ENCODE measurements at places on chromosomes 1 and 21. TPM values are rescaled to one million over a fixed set of nuclear protein-coding genes. Genes with fewer than 3 reads are reported as not detected.

DNA sequence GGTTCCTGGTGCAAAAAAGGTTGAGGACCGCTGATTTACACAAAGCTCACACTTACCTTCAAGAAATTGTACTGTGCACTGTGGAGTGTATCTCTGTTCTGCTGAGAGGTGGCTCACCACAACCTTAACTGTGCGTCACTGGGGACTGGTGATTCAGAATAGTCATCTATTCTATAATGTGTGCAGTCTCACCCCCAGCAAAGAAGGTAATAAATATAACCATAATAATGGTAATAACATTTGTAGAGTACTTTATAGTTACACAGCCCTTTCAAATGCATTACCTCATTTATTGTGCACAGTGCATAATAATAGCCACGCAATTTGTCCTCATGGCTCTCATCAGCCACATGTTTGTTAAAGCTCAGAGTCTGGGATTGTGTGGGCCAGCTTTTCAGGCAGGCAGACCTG lies 59.4 kb upstream of the DUSP10 start:
- no peak for DNase-seq

RCC2 gene
- 14.5 TPM for total RNA-seq

- DNase-seq, result no peak
Measured at GRCh38 chr1:33182401-33182841, 578 bp upstream of the TRIM62 start.

NTRK1 gene
- total RNA-seq, result 1.4 TPM

DNA sequence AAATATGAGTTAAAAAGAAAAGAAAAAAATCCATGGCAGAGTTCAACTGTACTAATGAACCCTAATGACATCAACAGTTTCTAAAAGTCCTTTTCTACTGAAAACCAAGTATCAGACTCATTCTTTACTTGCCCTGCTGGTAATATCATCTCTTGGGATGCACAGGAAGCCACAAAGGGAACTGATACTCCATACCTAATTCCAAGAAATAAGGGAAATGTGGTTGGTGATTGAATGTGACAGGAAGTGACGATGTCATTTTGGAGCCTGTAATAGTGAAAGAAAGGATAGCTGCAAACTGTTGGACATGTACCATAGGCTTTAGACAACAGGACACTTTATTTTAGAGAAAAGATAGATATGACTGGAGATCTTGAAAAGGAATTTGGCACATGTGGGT lies 98.7 kb upstream of the VAV3 start:
- no peak for DNase-seq

- no peak for DNase-seq
Measured at GRCh38 chr1:53878492-53879105, 11.0 kb downstream of the YIPF1 start.

GRCh38 chr1:115036814-115037507 lies 7.3 kb downstream of the TSHB start:
- no peak for DNase-seq

GRCh38 chr1:156845055-156845952 lies 13.6 kb downstream of the INSRR start:
- no peak for DNase-seq

DNA sequence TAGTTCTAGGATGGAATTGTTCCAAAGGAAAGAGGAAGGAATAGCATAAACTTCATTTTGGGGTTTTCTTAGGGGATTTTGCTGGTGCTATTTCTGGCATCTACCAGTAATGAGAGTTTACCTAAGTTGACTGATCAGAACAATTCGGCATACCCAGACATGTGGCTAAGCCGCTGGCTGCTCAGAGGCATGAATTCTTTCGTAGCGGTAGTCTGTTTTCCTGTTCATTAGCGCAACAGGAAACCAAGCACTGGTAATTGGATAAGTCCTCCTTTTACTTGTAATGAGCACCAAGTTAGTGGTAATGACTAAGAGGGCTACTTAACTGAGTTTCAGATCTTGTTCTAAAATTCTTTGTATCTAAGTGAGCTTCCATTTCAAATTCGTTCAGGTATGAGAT lies 38.6 kb downstream of the C21orf91 start:
- DNase-seq, result no peak

GRCh38 chr1:98881901-98882300 lies 122.8 kb downstream of the PLPPR5 start:
- no peak for DNase-seq

BARHL2 gene
- not detected for total RNA-seq

DISC1 gene
- total RNA-seq, result 5.5 TPM

- DNase-seq, result no peak
Measured at GRCh38 chr1:40014812-40015594, 25.5 kb upstream of the CAP1 start.

DNA sequence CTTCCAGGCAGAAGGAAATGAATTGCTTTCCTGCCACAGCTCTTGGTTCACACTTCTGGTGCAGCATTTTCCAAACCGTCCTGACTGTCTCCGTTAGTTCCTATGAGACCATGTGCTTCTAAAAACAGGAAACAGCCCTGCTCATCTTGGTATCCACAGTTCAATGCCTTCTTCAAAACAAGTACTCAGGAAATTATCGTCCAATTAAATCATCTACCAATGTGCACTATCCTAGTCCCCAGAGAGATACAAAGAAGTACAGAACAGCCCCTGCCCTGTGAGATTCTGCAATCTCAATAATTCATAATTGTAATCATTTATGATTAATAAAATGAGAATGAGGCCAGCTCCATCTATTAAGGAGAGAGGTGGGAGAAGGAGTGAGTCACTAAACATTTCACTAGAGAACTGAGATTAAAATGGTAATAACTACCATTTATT lies 11.2 kb downstream of the CLEC20A start:
- DNase-seq, result no peak

- no peak for DNase-seq
Measured at GRCh38 chr1:232548691-232549090, 81.2 kb downstream of the SIPA1L2 start.

DNA sequence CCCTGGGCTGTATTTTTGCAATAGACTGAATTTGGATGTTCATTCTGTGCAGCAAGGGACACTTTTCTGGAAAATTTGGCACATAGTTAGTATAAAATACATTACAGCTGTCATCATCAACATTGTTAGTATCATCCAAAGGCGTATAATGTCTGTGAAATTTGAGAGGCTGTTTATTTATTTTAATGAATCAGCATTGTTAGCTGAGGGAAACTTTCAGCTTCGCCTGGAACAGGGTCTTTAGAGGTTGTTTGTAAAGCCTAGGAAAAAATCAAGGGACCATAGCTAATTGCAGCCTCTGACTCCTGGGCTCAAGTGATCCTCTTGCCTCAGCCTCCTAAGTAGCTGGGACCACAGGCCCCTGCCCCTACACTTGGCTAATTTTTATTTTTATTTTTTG lies 106.8 kb upstream of the USP24 start:
- no peak for DNase-seq

DNA sequence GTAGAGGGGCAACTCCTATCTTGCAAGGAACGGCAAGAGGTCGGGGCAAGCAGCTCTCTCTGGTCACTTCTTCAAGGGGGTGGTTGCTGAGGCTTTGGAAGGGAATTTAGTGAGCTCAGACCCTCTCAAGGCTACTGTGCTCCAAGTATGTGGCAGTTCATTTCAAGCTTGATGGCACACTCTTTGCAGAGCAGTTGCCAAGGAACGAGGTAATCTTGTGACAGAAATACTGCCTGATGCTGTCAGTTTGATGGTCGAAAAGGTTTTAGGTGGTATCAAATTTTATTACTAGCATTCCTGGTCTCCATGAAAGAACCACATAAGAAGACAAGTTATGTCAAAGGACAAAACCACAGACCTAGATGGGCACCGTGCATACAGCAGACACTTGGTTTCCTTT lies 13.1 kb downstream of the CFAP298 start:
- no peak for DNase-seq

Data from cardiac septum (tissue), 1 donor.